ENCODE measurements at places on chromosomes 3 and 15.
A peak's percentile ranks its signal among the peaks of the same experiment; 100 is the strongest.

- DNase-seq: no peak
Observed at GRCh38 chr3:139326131-139326530, 17.7 kb upstream of the MRPS22 start.

DNA sequence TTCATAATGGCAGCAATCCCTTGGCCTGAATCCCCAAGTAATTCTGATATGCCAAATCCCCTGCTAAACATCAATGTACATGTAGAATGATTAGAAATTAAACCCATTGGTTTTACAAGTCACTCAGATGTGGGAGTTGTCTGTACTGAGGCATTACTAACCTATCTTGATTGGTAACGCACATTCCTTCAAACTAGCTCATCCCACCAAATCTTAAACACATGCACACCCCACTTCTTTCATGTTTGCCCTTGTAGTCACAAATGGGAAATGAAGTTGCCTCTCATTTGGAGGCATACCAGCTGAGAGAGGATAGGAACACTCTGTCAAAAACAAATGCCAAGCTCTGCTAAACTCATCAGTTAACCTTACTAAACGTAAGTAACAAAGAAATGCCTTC is 29.1 kb upstream of the MAN2C1 start:
- DNase-seq: no peak

- DNase-seq: no peak
Observed at GRCh38 chr3:10015461-10015904, 10.8 kb upstream of the FANCD2 start.

- no peak for DNase-seq
Observed at GRCh38 chr3:6182476-6182875, 678.4 kb upstream of the GRM7 start.

DNA sequence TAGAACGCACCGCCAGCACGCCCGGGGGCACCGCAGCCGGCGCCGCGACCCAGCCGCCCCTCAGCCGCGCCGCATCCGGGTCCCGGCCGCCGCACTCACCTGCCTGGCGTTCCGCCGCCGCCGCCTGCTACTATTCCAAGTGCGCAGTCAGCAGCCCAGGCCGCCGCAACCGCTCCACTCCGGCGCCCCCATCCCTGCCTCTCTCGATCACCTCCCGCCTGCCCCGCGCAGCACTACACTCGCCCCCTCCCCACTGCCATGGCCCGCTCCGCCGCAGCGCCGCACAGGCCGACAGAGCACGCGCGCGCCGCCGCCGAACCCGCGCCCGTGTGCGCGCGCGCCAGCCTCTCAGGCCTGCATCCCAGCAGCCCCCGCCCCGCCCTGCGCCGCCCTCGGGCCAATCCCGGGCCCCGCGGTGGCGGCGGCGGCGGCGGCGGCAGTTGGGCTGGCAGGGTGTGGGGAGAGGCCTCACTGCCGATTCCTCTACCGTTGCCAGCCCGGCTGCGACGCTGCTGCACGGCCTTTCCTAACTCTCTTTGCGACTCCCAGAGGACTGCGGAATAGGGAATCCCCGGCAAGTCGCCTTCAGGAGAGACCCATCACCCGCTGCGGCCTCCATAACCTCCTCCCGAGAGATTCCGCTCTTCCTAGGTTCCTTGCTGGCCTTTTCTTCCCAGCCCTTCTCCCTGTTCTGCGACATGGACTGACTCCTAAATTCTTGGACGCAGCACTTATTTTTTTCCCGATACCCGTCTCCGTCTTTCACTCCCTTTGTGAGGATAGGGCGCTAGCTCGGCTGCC is at the start of gene PIK3CB:
Gene PIK3CB (minus strand): TSS at position 333 of the 801 bp plus-strand sequence. CDS start 75,585 bp downstream, outside the sequence.
- peak; percentile 83 for DNase-seq

DNA sequence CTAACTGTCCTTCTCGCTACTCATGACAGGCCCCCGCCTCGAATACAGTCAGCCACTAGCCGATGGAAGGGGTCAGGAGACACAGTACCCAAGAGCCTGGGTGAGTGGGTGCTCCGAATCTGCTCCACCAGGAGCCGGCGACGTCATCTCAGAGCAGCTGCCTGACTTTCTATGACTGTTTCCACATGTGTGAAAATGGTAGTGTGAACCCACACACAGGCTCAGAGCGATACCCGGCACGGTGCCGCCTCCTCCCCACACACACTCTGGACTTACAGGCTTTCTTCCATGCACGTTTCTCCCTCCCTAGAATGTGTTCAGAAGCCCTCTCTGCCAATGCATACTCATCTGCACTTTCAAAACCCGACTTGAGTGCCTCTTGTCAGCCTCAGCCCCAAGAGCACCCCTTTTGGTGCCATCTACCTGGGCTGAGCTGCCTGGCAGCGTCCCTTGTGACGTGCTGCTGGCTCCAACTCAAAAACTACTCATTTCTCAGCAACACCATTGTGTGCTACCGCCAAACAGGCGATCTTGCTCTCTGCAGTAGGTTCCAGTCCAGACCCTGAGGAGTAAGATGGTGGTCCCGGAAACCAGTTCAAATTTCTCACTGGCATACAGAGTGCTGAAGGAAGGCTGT is 29.7 kb downstream of the VGLL4 start:
- DNase-seq: no peak

GRCh38 chr3:55588146-55588765 is 101.2 kb upstream of the WNT5A start:
- no peak for DNase-seq

DNA sequence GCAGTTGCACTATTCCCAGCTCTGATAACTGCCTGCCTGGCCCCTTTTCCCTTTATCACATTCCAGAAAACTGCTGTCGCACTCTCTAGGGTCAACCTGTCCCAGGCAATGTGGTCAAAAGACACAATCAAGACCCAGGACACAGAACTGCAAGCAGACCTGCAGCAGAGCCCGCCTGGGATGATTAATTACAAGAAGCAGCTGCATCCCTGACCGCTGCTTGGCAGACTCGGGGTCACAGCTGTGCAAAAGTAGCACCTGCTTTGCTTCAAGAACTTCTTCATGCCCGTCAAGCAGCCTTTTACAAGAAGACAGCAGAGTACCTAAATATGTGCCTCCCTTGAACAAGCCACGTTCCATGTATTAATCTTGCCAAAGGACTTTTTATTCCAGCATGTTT is 120.0 kb upstream of the ST8SIA2 start:
- DNase-seq: no peak

- DNase-seq: no peak
Observed at GRCh38 chr15:56469483-56469882, 4.5 kb upstream of the MNS1 start.

GRCh38 chr3:14317057-14317553 is 85.3 kb upstream of the SLC6A6 start:
- no peak for DNase-seq

DNA sequence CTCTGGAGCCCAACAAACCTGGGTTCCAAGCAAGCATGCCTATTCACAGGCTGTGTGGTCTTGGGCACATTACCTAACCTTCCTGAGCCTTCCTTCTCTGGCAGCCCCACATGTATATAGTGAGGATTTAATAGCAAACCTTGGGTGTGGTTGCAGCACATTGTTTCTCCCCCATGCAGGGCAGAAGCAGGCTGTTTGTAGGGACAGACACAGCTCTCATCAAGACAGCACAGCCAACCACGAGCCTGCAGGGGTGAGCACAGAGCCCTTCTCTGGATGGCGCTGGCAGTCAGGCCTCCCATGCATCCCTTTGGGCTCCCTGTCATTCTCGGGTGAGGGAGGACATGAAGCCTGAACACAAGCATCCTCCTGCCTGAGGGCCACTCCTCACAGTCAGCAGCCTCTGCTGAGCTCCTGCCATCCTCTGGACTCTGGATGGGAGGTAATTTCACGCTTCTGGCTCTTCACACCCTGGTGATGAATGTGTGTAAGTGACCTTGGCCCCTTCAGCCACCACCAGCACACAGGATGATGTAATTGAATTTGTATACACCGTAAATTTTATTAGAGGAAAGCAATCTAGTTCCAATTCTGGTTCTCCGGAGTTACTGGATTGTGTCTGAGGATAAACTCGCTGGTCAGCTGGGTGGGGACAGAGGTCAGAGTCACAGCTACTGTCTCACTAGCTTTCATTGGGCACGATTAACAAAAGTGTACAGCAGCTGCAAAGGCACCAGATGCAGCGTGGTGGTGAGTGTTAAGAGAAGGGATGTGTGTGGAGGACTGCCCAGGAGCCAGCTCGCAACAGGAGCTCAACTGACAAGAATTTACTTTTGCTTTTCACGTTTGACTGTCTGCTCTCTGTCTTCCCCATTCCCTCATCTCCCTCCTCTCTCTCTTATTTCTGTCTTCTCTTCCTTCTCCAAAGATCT is 118.1 kb downstream of the CLSTN2 start:
- DNase-seq: no peak

DNA sequence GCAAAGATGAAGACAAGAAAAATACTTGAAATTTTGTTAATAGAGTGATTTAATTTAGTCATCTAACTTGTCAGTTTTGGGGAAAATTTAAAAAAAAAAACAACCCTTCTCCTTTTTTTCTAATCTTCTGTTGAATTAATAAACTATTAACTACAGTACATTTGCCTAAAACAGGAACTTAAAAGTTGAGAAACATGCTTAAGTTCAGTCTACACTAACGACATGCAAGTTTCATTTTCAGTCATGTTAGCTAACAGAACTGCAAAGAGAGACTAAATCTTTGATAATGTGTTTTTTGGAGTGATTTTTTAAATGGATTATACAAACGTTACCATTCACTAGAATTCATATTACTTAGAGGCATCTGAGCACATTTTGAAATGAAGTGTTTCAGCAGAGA is 71.9 kb upstream of the MBNL1 start:
- DNase-seq: no peak

- no peak for DNase-seq
Observed at GRCh38 chr3:128491691-128491940, 1.4 kb downstream of the GATA2 start.

DNA sequence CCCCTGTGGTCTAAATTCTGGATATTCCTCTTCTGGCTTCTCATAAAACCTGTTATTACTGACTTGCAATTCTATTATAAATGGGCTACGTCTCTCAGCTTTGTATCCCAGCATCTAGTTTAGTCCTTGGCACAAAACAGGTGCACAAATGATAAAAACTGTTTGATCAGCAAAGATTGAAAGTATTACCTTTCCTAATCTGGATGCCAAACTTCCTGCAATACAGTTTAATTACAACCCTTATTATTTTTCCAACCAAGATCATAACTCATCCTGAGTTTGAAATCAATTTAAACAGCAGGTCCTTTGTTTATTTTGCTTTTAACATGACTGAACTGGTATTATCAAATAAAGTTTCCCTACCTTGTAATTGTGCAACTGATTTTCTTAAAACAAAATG is 132.6 kb downstream of the ATP1B3 start:
- DNase-seq: no peak

GRCh38 chr15:77860071-77860691 is 217.3 kb downstream of the TBC1D2B start:
- DNase-seq: no peak

DNA sequence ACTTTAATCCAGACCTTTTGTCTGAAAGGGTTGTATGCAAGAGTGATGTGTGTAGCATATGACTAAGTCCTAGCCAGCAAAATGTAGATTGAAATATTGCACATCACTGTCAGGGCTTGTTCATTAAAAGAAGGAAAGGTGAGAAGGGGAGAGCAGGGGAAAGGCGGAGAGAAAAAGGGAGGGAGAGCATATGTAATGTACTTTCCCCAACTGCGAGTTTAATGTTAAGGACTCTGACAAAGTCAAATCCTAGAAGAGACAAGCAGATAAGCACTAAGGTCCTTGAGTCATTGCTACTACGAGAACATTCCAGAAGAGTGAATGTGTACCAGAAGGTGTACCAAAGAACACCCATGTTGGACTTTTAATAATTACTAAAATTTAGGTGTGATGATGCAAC is 1336.7 kb downstream of the NSUN3 start:
- DNase-seq: no peak

GRCh38 chr15:77720173-77720572 is 87.5 kb upstream of the LINGO1 start:
- no peak for DNase-seq

DNA sequence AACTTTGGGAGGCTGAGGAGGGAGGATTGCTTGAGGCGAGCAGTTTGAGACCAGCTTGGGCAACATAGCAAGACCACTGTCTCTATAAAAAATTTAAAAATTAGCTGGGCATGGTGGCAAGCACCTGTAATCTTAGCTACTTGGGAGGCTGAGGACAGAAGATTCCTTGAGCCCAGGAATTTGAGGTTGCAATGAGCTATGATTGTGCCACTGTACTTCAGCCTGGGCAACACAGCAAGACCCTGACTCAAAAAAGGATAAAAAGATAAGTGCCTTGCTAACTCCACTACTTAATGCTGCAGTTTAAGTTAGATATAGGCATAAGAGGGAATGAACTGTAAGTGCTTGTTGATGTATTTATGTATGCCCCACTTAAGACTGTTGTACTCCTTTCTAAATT is 102.2 kb downstream of the P3H2 start:
- DNase-seq: no peak

DNA sequence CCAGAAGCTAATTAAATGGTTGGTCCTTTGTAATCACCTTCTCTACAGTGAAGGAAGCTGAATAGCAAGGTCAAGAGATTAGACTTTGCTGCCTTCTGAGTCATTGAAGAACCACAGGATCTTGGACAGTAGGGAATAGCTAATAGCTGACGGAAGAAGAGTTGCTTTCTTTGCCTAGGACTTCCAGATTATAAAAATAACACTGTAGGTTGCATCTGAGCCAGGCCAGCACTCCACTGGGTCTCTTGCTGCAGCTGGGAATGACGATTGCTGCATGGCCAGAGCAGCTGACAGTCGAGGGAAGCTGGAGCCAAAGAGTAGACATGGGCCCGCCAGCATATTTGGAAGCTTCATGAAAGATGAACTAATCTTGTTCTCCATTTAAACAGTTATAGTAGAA is 81.5 kb upstream of the KCNMB2 start:
- no peak for DNase-seq

- no peak for DNase-seq
Observed at GRCh38 chr3:28056806-28057205, 184.6 kb upstream of the CMC1 start.

DNA sequence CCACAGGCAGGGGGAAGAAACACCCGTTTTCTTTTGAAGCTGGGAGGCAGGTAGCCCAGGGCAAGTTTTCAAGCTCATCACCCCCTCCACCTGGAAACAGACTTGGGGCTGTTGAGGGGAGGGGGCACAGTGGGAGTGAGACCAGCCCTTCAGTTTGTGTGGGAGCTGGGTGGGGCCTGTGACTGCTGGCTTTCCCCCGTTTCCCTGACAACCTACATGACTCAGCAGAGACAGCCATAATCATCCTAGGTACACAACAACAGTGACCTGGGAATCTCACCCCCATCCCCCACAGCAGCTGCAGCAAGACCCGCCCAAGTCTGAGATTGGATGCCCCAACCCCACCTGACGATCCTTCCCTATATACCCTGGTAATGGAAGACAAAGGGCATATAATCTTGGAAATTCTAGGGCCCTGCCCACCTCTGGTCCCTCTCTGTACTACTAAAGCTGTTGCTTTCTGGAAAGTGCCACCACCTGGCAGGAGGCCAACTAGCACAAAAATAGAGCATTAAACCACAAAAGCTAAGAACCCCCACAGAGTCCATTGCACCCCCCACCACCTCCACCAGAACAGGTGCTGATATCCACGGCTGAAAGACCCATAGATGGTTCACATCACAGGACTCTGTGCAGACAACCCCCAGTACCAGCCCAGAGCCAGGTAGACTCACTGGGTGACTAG is 422.2 kb upstream of the SGO1 start:
- no peak for DNase-seq

GRCh38 chr15:77974098-77974414 is 103.5 kb downstream of the TBC1D2B start:
- no peak for DNase-seq

Measured in CD4-positive, alpha-beta T cell treated with Interferon gamma for 1 hour (primary cell).